ENCODE measurements at places on chromosomes 5 and 9.

DNA sequence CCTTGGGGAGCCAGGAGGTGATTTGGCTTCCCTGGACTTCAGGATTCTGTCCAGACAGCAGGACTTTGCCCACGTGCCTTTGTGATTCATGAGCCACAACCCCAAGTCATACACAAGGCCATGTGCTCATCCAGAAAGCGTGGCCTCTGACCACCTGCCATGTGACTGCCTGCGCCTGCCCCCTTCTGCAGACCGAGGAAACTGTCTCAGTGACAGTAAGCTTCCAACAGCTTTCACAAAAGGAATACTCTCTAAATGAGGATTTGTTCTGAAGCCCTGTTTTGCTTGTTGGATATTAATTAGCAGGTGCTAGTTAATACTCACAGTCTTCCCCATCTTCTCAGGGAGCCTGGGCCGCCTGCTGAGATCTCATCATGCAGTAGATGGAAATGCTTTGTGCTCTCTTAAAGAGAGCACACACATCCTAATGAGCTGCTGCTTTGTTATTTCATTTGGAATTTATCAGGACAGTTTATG is 36.9 kb upstream of the ANGPTL2 start:
- no peak for DNase-seq

GRCh38 chr9:72356041-72356582 is 8.9 kb downstream of the ZFAND5 start:
- DNase-seq = no peak

GRCh38 chr9:28317745-28318144 is 744.5 kb upstream of the C9orf72 start:
- no peak for DNase-seq

DNA sequence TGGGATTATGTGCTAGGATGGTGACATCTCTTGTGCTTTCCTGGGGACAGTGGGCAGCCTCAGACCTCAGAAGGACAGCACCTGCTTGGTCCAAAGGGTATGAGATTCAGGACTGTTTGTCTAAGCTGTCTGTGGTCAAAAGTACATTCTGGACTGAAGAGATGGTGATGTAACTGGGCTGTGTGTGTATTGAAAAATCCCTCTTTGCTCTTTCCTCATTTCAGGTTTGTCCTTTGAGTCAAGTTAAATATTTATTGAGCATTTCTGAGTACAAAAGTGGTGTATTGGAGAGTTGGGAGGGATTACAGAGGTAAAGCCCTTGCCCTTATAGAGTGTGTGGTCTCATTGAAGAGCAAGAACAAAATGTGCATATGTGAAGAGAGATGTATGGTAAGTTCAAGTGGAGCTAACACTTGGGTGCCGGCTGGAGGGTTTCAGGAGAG is 46.7 kb downstream of the RCL1 start:
- no peak for DNase-seq

- no peak for DNase-seq
Observed at GRCh38 chr5:88396751-88397281, 128.2 kb upstream of the TMEM161B start.

DNA sequence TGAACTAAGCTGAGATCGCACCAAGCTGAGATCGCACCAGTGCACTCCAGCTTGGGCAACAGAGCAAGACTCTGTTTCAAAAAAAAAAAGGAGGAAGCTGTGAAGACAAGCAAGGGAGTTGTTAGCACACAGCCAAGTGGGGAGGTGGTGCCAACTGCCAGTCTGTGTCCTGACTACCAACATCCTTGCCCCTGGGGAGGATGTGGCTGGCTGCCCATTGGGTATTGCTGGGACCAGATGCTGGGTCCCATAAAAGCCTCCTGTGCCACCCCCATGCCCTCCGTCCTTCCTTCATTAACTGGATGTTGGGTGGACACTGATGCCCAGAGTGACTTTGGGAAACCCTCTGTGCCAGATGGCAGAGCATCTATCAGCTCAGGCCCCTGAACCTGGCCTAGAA is 157.1 kb upstream of the COL5A1 start:
- DNase-seq = no peak

DNA sequence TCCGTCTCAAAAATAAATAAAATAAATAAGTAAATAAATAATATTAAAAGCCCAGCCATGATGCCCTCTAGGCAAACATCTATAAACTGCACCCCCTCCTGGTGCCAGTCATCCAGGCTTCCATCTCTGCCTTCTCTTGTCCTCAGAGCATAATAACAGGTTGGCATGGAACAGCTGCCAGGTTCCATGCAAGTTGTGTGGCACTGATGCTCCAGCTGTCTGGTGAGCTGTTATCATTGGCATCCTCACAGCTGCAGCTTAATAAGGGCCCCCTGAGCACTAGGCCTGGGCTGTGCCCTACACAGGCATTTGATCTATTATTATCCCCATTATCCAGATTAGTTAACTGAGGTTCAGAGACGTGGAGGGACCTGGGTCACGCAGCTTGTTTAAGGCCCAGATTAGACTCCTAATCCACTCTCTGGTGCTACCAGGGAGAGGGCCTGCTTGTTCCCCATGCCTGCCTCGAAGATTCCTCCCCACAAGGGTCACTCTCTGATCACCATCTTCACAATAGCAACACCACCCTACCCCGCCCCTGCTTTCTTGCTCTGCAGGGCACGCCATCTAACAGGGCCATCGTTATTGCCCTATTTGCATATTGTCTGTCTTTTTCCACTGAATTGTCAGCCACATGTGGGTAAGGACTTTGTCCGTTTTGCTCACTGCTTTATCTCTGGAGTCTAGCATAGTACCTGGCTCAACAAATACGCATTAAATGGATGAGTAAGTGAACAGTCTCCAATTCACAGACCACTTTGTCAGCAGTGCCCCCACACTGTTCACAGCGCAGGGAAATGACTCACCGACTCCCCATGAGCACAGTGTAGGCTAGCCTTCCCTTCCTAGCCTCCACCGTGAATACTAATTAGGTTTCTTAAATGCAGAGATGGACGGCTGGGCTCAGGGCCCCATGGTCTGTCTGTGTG is 1.5 kb upstream of the DNM1 start:
- no peak for DNase-seq

DNA sequence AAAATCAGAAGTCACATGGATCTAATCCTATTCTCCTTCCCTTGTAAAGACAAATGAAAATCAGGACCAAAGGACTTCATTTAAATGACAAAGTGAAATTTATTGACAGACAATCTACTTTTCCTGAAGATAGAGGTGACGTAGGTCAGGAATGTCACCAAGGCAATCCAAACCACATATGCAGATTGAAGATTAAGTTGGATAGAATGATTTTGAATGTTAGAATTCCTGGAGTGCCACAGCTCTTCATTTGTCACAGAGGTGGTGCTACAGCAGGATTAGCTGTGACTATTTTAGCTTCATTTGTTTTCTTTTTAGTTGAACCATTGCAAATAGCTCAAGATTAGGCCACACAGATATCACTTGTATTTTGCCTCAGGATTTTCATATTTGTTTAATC is 736.0 kb upstream of the ARRDC3 start:
- DNase-seq = no peak

DNA sequence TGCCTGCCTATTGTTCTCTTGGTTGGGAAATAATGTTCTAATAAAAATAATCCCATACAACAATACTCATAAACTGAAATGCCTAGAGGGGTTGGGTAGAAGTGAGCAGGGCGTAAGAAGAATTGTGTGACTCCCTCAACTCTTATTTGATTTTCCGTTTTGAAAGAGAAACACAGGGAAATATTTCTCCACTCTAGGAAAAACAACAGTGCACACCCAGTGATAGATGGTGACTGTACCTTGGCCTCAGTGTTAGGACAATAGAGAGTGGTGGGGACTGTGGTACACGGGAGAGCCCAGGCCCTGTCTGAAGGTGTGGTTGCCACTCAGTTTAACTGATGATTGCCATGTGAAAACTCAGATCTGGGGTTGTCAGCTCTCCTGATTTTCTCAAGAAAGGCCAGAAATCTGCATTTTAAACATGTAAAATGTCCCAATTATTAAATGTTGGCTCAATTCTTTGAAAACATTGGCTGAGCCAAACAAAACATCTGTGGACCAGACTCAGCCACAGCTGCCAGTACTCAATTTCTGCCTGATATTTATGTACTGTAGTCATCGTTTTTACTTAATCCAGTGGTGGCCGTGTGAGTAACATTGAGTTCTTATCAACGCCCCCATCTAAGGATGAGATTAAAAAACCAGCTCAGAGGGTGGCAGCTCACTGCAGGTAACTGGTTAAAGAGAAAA is 103.8 kb upstream of the ZNF618 start:
- no peak for DNase-seq

DNA sequence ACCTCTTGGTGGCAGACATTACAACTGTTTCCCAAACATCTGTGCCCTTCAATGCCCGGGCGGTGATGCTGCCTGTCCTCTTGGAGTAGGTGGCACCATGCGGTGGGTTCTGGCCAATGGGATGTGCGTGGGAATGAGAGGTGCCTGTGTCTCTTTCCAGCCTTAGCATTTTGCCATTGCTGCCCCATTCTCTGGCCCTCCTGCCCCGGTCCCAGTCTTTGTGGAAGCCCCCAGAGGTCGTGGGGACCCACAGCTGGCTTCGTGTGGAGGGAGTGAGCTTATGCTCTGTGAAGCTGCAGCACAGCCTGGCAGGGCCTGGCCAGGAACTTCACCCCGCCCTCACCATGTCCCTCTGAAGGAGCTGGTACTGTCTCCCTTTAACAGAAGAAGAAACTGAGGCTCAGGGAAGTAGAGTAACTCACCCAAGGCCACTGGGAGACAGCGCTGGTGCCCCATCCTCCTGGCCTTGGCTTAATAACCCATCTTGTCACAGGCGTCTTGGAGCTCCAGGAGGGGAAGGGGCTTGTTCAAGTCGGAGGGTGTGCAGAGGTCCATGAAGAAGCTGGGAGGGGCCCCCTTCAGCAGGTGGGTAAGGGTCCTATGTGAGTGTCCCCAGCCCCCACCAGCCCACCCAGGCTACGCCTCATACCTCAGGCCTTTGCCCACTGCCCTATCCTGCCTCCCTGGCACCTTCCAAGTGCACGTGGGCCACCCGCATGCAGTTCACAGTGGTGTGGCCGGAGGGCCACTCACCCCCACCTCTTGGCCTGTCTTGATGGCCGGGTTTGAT is 173.6 kb downstream of the GAPVD1 start:
- DNase-seq = no peak

DNA sequence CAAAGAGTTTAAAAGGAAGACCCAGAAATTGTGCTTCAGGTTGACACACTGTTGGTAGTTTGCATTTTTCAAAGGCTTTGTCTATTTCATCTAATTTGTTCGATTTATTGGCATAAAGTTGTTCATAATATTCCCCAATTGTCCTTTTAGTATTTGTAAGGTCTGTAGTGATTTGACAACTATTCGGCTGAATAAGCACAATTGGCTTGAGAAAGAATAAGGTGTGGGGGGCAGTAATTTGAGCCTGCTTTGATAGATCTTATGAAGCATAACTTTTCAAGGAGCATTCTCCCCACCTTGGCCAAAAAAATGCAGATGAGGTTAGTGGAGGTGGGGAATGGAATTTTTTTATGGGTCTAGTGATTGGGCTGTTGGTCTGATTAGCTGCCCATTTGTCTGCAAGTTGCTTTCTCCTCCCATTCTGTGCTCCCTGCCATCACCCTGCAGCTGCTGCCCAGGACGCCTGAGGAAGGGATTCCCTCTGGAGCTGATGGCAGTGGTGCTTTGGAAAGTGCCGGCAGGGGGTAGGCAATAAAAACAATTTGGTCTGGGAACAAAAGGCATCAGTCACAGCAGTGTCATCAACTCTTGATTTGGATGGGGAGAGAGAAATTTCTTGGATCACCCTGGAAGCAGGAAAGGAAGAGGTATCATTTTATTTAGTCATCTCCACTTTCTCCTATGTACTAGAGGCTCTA is 26.6 kb downstream of the WNT8A start:
- DNase-seq = no peak

GRCh38 chr5:10700516-10700915 is 60.5 kb downstream of the DAP start:
- DNase-seq = no peak

DNA sequence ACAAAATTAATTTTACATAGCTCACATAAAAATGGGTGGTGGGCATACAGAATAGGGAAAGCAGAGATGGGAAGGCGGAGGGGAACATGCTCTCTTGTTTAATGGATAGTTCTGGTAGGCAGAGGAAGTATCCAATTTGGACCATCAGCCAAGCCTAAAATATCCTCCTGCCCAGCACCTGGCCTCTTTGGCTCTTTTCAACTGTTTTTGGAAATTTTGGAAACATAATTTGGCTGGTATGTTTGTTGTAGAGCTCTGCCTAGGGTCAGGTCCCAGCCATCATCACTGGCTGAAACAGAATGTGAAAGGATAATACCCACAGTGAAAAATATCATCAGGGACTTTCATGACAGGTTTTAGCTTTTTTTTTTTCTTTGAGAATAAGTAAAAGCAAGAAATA is 467.3 kb upstream of the DMAC1 start:
- no peak for DNase-seq

GRCh38 chr5:113663879-113664541 is 150.5 kb downstream of the YTHDC2 start:
- peak; percentile 6 for DNase-seq

- no peak for DNase-seq
Observed at GRCh38 chr5:109688630-109688969, 1.1 kb upstream of the MAN2A1 start.

DNA sequence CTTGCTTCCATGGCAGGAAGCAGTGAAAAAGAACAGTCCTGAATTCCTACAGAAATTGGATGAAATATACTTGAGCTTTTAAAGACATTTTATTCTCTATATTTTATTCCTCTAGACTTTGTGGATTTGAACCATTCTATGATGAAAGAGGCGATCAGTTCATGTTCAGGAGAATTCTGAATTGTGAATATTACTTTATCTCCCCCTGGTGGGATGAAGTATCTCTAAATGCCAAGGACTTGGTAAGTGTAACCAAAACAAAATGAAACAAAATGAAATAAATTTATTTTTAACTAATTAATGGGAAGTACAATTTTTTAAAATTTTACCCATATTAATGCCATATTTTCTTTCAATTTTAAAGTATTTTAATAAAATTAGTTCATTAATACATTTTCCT is 34.1 kb downstream of the STARD4 start:
- no peak for DNase-seq

- no peak for DNase-seq
Observed at GRCh38 chr9:107060062-107060461, 197.1 kb downstream of the ZNF462 start.

DNA sequence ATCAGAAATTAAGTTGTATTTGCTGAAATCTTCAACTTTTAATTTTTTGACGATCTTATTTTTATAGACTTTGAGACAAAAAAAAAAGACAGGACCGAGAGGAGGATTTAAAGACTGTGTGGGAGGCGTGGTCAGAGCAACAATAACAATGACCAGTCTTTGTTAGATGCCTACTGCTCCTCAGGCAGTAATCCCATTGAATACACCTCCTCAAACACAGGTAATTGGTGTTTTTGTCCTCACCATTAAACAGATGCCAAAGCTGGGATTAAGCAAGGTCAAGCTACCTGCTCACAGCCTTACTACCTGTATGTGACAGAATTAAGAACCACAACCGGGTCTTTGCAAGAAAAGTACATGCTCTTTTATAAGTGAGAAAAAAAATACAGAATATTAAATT is 233.3 kb upstream of the GRAMD2B start:
- no peak for DNase-seq

Measured in stimulated activated CD4-positive, alpha-beta T cell treated with anti-CD3 and anti-CD28 coated beads, TNF-alpha, amount 100 ng/mL, for 48 hours (primary cell).